ENCODE measurements at places on chromosomes 1 and 21.
A peak's percentile ranks its signal among the peaks of the same experiment; 100 is the strongest.

GRCh38 chr1:53291574-53291973, 36.3 kb downstream of the LRP8 start:
- no peak for DNase-seq

DNA sequence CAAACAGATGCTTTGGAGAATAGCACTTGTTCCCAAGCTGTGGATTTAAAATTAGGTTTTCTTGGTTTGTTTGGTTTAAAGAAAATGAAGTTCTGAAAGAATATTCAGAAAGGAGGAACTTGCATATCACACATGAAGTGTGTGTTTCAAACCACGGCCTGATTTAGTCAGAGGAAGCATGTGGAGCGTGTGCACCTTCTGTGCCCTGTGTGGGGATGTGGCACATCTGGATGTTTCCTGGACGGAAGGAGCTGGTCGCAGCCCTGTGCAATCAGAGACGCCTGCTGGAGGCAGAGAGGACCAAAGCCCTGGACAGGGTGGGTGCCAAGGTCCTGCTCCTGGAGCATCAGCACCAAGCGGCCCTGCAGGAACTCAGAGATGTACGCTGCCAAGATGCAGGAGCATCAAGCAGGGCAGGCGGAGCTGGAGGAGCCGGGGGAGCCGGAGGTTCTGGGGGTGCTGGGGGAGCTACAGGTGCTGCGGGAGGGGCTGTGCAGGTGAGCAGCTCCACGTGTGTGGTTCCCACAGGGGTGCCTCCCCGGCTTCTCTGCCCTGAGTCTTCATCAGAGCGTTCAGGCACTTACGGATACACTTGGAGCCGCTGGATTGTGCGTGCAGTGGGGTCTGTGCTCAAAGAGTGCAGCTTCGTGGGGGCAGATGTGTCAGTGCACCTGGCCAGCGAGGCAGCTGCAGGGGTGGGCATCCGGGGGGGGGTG, 45.7 kb downstream of the PCNT start:
- peak; percentile 68 for DNase-seq

- DNase-seq: no peak
These were observed 174.8 kb downstream of the ASTN1 start for GRCh38 chr1:176989754-176990153.

- DNase-seq: no peak
These were observed 44.5 kb upstream of the OSBPL9 start for GRCh38 chr1:51572365-51572764.

GRCh38 chr1:9363061-9363471, 70.4 kb downstream of the SPSB1 start:
- no peak for DNase-seq

GRCh38 chr1:38586993-38587646, 272.5 kb downstream of the RRAGC start:
- peak; percentile 85 for DNase-seq

GRCh38 chr1:117825414-117825813, 104.0 kb downstream of the GDAP2 start:
- no peak for DNase-seq

- DNase-seq: no peak
These were observed 694.6 kb downstream of the USP25 start for GRCh38 chr21:16424331-16424751.

GRCh38 chr1:171613282-171613681, 8.8 kb upstream of the MYOCOS start:
- DNase-seq: no peak

DNA sequence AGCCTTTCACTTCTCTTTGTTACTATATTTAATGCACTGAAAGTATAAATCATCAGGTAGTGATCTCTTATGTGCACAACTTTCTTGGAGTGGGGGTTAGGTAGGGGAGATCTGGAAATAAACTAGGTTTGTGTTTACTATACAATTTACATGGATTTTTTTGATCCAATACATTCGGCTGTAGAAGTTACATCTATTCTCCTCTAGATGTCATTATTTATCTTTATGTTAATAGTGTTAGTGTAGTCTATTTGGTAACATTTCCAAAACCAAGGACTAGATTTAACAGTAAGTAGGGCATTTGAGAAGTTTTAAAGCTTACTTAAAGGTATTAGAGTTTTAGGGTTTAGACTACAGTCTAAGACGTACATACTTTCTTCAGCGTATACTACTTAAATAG, 5.4 kb downstream of the VPS45 start:
- DNase-seq: peak; percentile 19

DNA sequence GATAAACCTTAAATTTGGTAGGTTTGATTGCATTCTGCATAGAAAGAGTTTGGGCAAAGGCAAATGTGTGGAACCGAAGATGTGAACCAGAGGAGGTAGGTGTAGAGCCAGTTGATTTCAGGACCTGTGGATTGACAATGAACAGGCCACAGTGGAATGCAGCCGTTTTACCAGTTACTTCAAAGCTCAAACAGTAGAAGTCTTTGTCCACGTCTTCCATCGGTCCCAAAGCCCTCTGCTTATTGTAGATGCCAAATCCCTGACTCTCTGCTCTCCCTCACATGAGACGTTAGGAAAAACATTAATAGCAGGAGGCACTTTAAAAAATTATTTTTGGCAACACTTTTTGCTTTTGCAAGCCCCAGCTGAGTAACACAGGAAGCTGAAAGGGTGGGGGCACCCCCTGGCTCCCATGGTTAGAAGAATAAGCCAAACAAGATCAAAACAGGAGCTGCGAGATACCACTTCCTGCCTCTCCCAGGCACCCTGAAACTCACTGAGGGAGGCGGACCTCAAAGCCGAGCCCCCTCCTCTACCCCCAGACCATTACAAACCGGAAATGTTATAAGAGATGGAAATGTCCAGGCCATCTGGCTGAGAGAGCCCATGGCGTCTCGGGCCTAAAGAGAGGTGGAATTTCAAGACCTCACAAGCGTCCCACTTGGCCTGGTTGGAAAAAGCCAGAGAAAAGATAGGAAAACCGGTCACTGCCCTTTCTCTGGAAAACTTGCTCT, 13.5 kb downstream of the TRAF3IP3 start:
- peak; percentile 74 for DNase-seq
